ENCODE measurements at places on chromosomes 7 and 10.

DNA sequence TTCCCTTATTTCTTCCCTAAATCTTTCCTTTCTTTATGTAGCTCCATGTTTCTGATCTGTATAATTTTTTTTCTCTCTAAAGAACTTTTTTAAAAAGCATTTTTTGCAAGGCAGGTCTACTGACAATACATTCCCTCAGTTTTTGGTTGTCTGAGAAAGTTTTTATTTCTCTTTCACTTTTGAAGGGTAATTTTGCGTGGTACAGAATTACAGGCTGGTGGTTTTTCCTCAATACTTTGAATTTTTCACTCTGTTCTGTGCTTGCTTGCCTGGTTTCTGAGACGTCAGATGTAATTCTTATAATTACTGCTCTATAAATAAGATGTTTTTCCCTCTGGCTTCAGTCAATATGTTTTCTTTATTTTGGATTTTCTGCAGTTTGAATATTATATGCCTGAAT lies 205.4 kb upstream of the VSTM2A start:
- DNase-seq = no peak

GRCh38 chr7:106620676-106621075 lies 40.3 kb downstream of the CCDC71L start:
- no peak for DNase-seq

- DNase-seq = no peak
Measured at GRCh38 chr7:102872460-102872859, 40.3 kb upstream of the LRRC17 start.

DNA sequence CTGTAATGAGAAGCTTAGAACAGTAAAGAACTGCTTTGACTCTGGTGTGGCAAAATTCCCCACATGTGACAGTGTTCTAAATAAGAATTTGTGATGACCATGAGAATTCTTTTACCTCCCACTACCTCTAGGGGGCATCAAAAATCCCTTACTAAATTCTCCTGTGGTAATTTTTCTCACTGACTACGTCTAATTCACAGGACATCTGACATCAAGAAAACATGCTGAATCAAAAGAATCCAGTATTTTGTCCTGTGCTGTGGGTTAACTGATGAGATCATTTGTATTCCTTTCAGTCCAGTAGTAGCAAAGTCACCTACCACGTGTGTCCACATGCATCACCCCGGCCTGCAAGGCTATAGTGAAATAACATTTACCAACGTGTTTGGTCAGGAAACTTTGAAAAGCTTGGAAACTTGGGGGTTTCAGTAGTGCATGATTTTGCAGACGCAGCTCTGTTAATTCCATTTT lies 103.8 kb downstream of the ATE1 start:
- peak; percentile 25 for DNase-seq

DNA sequence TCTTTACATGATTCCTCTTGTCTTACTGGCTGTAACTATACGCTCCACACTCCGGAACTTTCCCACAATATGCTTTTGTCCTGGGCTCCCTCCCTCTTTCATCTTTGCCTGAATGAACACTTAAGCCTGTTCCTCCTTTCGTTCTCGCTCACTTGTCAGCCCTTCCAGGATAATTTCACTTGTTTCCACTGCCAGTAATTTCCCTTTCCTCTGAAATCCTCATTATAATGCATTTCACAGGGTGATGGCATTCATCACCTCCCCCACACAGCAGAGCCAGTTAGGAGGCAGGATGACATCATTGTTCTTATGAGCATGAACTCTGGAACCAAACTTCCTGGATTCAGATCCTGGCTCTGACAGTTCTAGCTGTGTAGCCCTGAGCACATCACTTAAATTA lies 372.6 kb downstream of the GPR158 start:
- no peak for DNase-seq

- DNase-seq = no peak
Measured at GRCh38 chr7:124810605-124811004, 45.0 kb upstream of the GPR37 start.

DNA sequence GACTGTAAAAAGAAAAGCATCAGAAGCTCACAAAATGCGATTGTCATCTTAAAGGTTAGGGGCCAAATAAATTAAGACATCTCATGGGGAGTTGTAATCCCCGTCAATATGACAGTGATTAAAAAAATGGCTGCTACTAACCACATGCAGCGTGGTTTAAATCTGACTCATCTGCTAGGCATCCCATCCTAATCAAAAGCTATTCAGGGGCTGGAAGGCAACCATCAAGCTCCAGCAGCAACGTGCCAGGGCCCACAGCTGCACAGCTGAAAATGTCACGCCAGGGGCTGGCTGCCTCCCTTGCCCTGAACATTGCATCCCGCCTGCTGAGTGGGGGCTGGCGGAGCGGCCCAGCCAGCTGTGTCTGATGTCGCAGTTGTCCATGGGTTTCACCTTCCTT lies 66.3 kb upstream of the FRMD4A start:
- DNase-seq = no peak

DNA sequence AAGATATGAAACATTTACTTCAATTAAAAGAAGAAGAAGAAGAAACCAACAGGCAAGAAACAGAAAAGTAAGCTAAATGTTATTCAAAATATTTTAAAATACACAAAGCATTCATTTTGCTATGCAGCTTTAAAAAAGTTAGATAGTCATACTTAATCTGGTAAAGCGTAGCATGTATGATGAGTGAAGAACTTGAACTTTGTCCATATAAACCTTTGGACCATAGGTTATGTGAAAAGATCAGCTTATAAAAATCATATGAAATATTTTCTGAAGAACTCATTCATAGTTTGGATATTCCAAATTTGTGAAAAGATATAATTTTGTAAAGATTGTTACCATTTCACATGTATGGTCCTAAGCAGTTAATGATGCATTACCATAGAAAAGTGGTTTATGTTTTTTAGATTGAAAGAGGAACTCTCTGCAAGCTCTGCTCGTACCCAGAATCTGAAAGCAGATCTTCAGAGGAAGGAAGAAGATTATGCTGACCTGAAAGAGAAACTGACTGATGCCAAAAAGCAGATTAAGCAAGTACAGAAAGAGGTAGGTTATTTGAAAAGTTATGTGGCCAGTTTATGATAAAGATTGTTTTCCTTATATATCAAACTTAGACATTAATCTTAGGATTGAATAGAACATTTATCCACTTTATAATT lies 37.3 kb downstream of the KIF20B start:
- DNase-seq = peak; percentile 8

GRCh38 chr7:89246196-89246595 lies 450.7 kb upstream of the TEX47 start:
- DNase-seq = no peak

DNA sequence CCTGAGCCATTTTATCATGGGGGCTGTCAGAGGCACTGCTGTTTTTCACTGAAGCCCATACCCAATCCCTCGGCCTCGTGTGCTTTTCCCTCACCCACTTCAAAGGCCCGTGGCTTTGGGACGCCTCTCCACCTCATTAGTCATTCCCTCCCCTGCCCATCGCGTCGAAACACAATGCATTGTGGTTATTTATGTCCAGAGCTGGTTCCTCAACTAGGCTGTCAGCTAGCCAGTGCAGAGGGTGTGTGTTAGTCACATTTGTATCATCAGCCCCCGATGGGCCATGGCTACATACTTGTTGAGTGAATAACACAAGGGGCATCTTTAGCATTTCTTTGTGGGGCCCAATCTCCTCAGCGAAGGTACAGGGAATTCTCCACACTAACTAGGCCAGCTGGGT lies 3.8 kb upstream of the CRCP start:
- no peak for DNase-seq

GRCh38 chr10:132372516-132373095 lies 24.4 kb upstream of the PWWP2B start:
- DNase-seq = no peak

DNA sequence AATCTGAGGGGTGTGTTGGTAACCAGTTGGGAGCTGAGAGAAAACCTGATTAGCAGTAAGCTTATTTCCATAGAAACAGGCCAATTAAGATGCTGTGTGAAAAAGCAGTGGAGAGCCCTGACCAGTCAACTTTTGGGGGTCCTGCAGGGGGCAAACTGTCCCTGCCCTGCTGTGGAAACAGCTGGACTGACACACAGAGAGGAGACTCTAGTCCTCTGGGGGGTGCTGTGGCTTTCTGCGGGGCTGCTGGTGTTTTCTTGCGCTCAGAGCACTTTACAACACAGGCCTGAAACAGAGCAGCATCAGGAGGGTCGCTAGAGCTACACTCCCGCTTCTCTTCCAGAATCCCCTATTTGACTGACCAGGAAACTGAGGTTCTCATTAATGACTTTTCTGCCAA lies 546.9 kb upstream of the GALNT17 start:
- no peak for DNase-seq

DNA sequence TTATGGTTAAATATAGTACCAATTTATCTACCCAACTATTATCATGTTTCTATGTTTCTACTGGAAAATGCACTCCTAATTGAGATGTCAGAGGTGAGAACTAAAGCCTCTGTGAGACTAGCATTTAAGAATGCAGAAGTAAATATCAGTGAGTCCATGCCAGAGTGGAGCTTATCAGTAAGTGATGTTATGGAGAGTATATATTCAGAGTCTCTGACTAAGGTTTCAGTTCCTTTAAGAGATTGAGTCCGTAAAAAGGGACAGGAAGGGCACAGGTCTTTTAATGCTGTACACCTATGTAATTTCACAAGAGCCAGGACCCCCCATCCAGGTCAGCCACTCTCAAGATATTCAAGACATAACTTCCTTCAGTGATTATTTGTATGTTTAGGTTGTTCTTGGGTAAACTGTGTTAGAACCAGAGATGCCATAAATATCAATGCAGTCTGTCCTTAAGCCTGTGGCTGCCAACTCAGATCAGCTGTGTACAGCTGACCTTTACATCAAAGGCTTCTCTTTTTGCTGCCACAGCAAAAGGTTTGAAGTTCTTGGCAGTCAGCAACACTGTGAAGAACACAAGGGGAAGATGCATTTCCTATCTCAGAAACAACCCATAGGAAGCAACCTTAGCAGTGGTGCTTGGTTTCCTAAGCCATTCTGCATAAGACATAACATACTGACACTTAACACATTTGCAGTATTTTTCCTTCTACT lies 244.8 kb downstream of the BICC1 start:
- no peak for DNase-seq

GRCh38 chr7:84083846-84084245 lies 110.7 kb downstream of the SEMA3A start:
- no peak for DNase-seq

GRCh38 chr7:78924581-78924980 lies 528.9 kb downstream of the MAGI2 start:
- DNase-seq = no peak

- no peak for DNase-seq
Measured at GRCh38 chr7:40263752-40264390, 129.1 kb downstream of the SUGCT start.

GRCh38 chr10:49661140-49661856 lies 18.2 kb upstream of the C10orf53 start:
- DNase-seq = no peak

DNA sequence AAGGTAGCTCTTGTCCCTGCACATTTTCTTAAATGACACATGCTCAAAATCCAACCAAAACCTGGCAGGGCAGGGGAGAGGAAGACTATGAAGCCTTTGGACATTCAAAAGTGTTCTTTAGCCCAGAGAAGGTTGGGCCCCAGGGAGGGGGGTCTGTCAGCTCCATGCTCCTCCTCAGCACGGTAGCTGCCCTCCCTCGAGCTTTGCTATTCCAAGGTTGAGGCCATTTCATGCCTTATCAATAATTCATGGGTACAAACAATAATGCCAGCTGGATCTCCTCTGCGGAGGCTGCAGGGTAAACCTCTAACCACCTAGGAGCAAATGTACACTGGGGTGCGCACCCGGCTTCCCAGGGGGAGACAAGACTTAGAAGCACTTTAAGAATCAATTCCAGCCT lies 61.5 kb downstream of the SLIT1 start:
- DNase-seq = no peak
